Endothelial cell of coronary artery (primary cell): ENCODE measurements at places on chromosomes 12 and 14. TPM values are rescaled to one million over a fixed set of nuclear protein-coding genes. Genes with fewer than 3 reads are reported as not detected.

KRT79 gene
- total RNA-seq: 0.28 TPM in 1 of 2 replicates, not detected in the other

CCDC197 gene
- not detected in 2 replicates for total RNA-seq

TEX52 gene
- total RNA-seq: not detected in 2 replicates

PLEK2 gene
- total RNA-seq: 13.1 and 18.7 TPM in 2 replicates

GPRC5A gene
- total RNA-seq: 13.3 and 36.0 TPM in 2 replicates

KCNC2 gene
- total RNA-seq: not detected in 2 replicates

MLF2 gene
- total RNA-seq: 78.1 and 83.2 TPM in 2 replicates

CPNE6 gene
- total RNA-seq: not detected in 2 replicates

SLC6A15 gene
- 0.18 and 1.0 TPM in 2 replicates for total RNA-seq

TMBIM4 gene
- 45.4 and 46.2 TPM in 2 replicates for total RNA-seq

ELK3 gene
- 29.3 and 32.9 TPM in 2 replicates for total RNA-seq

SLC17A8 gene
- not detected in 2 replicates for total RNA-seq

TBX5 gene
- total RNA-seq: 0.19 TPM in 1 of 2 replicates, not detected in the other

P2RX4 gene
- 20.8 and 22.6 TPM in 2 replicates for total RNA-seq

INSM2 gene
- not detected in 2 replicates for total RNA-seq

JPH4 gene
- total RNA-seq: not detected in 2 replicates

NGB gene
- total RNA-seq: not detected in 2 replicates

TCTN1 gene
- 8.0 and 13.0 TPM in 2 replicates for total RNA-seq

TMTC3 gene
- total RNA-seq: 30.0 and 37.3 TPM in 2 replicates

DACT1 gene
- total RNA-seq: 0.18 and 2.0 TPM in 2 replicates

C12orf54 gene
- total RNA-seq: not detected in 2 replicates

IL26 gene
- total RNA-seq: not detected in 2 replicates

CARMIL3 gene
- total RNA-seq: 0.09 TPM in 1 of 2 replicates, not detected in the other
